LoVo (cell line): ENCODE measurements at places on chromosomes 13 and 19.
A peak's percentile ranks its signal among the peaks of the same experiment; 100 is the strongest.

GRCh38 chr13:95704510-95704909 is 27.6 kb downstream of the DNAJC3 start:
- no peak for DNase-seq

GRCh38 chr13:100470866-100471505 is 117.6 kb downstream of the GGACT start:
- DNase-seq = no peak

DNA sequence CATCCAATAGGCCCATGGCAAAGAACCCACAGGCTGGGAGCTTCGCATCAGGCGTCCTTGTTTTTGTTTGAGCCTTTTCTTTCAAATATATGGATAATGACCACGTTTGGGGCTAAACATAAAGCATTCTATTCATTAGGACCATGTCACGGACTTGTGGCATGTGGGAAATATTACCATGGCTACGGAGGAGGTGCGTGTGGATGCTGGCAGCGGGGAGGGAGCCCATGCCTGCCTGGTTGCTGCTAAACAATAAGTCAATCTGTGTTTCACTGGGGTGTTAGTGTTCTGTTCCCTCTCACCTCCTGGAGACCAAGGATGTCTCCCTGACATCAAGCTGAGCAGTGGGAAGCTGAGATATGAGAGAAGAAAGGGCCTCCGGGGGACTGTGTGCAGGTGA is 121.1 kb downstream of the IRS2 start:
- no peak for DNase-seq

- no peak for DNase-seq
These were observed 12.6 kb downstream of the CCL25 start for GRCh38 chr19:8064911-8065874.

DNA sequence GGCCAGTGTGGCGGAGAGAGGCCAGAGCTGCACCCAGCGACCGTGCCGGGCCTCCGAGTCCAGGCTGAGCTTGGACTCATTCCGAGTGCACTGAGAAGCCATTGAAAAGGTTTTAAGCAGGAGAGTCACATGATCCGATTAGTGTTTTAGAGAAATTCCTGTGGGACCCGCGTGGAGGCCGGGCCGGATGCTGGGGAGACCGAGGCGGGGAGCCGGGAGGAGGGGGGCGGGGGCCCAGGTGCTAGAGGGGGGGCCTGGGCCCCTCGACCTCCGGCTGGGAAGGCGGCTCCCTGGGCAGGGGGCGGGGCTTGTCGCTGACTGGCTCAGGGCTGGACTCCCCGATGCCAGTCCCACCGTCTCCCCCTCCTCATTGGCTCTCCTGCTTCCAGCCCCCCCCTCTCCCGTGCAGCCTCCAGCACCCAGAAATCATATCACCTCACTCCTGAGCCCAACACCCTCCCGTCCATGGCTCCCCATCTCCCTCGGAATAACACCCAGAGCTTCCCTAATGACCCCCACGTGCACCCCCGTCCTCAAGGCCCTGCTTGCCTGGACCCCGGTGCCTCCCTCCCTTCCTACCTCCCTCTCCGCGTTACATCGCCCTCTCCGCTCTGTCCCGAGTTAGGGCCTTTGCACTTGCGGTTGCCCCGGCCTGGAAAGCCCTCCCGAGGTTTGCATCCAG is 5.2 kb upstream of the ZNF579 start:
- DNase-seq = no peak

- no peak for DNase-seq
These were observed 351.1 kb downstream of the DCT start for GRCh38 chr13:94128430-94128829.

DNA sequence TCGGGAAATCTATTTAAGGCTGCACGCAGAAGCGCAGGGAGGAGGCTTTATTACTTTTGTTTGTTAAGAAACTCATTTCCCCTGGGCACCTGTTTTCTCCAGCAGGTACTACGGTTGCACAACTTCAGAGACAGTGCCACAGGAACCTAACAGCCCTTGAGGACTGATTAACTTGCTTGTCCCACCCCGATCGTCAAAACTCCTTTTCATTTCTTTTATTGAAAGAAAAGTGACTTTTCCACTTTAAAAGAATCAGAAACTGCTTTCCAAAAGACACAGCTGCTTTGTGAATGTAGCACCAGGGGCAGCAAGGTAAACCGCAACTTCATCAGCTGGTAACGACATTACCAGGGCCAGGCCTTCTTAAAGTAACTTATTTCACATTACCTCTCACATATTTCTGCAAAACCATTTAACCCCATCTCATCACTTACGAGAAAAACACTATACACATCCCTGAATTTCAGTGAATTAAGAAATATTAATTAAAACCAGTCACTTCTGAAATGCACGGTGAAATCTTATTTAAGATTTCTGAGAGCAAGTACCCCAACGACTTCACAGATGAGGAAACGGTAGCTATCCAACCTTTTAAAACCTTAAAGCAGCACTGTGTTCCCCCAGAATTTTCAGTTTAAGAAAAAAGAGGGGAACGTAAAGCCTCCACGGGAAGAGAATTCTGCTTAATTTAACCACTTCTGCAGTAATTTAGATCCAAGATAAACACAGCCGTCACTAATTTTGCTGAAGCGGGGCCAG is 1.4 kb downstream of the ANKRD10 start:
- DNase-seq = peak; percentile 42

GRCh38 chr19:13841086-13841961 is 35.6 kb upstream of the NANOS3 start:
- DNase-seq = no peak

DNA sequence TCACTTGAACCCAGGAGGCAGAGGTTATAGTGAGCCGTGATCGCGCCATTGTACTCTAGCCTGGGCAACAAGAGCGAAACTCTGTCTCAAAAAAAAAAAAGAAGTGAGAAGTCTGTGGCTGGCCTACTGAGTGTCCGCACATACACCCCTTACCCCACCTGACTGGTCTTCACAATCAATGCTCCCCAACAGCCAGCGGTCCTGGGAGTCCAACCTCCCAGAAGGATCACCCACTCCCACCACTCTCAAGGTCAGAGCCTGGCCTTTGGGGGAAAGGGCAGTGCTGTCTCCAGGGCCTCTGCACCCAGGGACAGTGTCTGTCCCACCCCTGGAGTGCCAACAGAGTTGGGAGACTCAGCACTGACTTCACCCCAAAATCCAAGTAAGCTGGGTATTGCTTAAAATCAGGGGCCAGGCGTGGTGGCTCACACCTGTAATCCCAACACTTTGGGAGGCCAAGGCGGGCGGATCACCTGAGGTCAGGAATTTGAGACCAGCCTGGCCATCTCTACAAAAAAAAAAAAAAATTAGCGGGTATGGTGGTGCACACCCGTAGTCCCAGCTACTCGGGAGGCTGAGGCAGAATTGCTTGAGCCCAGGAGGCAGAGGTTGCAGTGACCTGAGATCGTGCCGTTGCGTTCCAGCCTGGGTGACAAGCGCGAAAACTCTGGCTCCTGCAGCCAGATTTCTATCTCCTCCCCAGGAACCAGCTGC is 2.3 kb upstream of the CD320 start:
- DNase-seq = no peak

- no peak for DNase-seq
These were observed 147.2 kb upstream of the VSTM2B start for GRCh38 chr19:29378543-29379080.

- DNase-seq = no peak
These were observed 5.0 kb downstream of the PRSS57 start for GRCh38 chr19:690203-690602.

- DNase-seq = no peak
These were observed 5.7 kb upstream of the PEX11G start for GRCh38 chr19:7494416-7495098.

DNA sequence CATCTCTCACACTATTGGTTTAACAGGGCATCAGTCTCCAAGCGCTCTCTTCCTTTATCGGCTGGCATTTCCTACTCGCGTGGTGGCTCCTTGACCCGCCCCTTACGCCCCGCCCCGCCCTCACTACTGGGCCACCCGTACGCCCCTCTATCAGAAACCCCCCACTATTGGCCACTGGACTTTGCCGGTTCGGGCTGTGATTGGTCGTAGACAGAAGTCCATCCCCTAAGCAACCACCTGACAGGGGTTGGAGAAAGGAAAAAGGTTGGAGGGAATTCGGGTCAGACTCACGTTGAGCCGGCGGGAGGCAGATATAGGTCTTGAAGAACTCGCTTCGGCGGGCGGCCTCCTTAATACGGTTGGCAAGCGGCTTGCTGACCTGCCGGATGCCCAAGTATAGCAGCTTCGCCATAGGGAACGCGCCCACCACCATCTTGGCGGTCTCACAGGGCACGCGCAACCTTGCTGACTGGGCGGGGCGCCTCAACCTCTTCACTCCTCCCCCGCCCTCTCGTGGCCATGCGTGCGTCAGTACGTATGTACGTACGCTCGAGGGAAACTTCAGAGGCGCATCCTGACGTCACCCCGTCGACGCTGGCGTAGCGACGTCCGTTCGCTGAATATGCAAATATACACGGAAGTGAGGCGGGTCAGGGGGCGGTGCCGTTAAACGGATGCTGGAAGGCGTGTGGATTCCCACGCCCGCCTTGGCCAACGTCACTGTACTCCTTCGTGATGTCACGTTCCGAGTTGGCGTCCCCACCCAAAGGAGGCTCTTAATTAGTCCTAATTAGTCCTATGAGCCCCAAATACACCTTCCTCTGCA is at the start of gene OPA3:
Gene OPA3 (minus strand): TSS at position 471 of the 826 bp plus-strand sequence. CDS start 38 bp downstream, at position 433.
- peak; percentile 99 for DNase-seq

DNA sequence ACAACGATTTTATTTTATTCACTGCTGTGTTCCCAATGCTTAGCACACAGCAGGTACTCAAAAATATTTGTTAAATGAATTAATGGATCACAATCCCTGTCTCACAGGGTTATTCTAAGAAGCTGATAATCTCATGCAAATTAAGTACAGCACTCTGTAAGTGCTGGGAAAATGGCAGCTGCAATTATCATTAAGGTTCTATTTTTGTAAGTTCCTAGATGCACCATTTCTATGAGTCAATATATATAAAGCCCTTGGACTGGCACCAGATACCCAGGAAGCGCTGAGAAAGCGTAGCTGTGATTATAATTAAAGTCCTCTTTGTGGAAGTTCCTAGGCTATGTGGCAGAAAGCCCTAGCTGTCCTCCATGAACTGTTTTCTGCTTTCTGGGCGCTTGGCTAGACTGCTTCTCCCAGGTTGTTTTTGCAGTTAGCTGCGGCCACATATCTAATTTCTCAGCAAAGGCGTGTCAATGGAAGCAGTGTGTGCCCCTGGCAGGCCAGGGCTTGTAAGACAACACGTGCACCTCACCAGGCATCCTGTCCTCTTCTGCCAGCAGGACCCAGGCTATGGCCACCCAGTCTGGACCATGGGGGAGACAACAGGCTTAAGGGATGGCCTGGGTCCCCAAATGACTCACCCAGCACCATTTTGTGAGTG is 5.2 kb upstream of the SRRM5 start:
- DNase-seq = no peak
